Caki2 (cell line): ENCODE measurements at places on chromosomes 7 and 10.
A peak's percentile ranks its signal among the peaks of the same experiment; 100 is the strongest.

- DNase-seq: no peak
These were observed 275.7 kb upstream of the FZD1 start for GRCh38 chr7:90988516-90988915.

DNA sequence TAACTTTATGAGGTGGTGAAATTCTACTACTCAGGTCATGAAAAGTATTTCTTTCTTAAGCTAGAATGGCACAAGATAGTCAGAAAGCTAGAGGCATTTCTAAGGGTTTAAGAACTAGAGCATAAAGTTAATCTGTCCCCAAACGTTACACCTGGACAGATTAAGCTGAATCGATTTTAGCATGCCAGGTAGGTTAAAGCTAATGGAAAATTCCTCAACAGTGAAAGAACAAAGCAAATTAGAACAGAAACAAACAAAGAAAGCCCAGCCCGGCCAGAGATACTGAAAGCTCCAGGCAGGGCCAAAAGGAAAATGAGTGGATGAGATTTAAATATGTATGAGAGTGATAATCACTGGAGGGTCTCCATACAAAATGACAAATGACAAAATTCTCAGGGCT lies 293.8 kb downstream of the CALN1 start:
- no peak for DNase-seq

GRCh38 chr7:70189776-70190175 lies 591.5 kb downstream of the AUTS2 start:
- DNase-seq: no peak

- DNase-seq: no peak
These were observed 141.2 kb downstream of the COBL start for GRCh38 chr7:51175316-51175991.

DNA sequence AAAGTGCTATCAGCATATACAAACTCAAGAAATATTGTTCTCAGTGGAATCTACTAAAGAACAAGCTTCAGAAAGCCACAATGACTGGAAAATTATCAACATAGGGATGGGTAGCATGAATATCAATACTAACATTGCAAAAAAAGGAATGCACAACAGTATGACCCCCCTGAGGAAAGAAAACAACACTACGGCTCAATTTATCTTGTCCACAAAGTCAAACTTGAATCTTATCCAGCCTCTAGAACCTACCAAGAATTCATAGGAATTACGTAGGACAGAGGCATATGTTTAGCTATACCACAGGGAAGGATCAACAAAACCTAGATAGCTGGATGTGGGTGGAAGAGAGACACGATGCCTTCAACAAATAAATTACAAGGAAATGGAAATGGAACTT lies 54.6 kb downstream of the AGMO start:
- DNase-seq: no peak

GRCh38 chr10:13784067-13784466 lies 197.3 kb downstream of the PRPF18 start:
- DNase-seq: peak; percentile 57

GRCh38 chr7:139084709-139085108 lies 24.8 kb downstream of the ZC3HAV1 start:
- no peak for DNase-seq

DNA sequence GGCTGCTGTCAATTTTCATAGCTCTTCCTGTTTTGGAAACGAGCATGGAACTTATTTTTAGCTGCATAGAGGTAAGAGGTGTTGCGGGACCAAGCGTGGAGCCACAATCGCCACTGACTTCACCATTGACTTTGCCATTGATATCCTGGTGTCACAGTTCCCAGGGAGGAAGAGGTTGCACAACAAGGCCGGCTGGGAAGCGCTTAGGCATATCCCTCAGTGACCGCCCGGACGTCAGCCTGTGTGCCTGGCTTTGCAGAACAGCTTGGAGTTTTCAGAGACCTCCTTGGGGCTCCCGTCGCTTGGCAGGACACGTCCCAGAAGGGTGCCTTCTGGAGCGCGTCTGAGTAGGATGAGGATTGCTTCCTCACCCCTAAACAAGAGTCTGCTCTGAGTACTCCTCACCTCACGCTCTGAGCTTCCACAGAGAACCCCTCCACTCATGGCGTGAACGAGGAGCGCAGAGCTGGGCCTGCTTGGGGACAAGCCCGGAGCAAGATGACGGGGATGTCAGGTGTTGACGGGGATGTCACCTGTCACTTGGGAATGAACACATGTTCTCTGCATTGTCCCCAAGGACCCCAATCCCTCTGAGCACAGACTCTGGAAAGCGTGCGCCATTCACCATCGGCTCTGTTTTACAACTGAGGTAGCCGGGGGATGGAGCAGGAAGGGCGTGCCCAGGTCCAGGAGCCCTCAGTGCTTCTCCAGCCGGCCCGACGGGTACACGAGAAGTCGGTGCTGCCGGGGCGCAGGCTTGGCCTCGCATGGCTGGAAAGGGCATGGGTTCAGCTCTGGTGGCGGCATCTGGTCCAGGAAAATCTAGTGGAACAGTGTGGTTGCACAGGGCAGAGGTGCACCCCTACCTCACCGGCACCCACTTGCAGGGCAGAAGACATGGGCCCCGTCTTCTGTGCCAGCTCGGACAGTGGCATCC lies 192.3 kb upstream of the SHH start:
- no peak for DNase-seq

GRCh38 chr10:88293073-88293472 lies 290.0 kb downstream of the RNLS start:
- DNase-seq: no peak

GRCh38 chr10:88901206-88901983 lies 21.4 kb downstream of the STAMBPL1 start:
- no peak for DNase-seq

- DNase-seq: no peak
These were observed 1.3 kb downstream of the AFAP1L2 start for GRCh38 chr10:114402871-114403540.

GRCh38 chr7:18200855-18201254 lies 173.2 kb upstream of the PRPS1L1 start:
- DNase-seq: no peak

DNA sequence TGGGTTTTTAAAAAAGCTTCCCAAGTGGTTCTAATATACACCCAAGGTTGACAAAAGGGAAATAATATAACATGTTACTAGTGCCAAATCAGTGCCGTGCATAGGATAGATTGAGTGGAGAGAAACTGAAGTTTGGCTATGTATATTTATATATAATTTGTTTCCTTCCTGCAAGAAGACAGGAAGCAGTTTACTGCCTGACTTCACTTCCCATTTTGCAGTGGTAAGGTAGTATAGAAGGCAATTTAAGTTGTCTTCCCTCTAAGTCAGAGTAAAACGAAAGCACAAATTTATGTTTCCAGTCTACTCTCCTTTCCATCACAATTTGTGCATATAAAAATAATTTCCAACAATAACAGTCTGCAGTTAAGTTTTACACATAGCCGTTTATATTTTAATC lies 3.4 kb upstream of the HYCC1 start:
- no peak for DNase-seq

DNA sequence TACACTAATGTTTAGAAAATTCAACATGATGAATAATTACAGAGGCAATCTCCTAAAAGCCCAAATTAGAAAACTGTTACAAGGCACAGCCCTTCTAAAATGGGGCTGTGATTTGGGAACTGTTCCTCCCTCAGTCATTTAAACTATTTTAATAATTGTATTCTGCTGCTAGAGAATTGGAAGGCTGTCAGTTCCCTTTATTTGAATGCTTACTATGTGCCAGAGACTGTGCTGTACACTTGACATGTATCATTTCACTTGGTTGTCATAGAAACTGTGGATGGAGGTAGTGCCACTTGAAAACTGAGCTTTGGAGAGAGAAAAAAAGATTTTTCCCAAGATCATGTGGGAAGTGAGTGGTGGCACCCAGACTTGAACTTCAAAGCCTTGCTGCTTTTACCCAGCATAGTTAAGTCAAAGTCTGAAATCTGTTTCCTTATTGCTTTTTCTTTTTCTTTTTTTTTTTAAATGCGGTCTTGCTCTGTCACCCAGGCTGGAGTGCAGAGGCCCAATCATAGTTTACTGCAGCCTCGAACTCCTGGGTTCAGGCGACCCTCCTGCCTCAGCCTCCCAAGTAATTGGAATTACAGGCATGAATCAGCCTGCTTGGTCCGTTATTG lies 23.6 kb downstream of the UBE2D1 start:
- no peak for DNase-seq

- DNase-seq: no peak
These were observed 78.6 kb upstream of the SYPL1 start for GRCh38 chr7:106190589-106191330.

DNA sequence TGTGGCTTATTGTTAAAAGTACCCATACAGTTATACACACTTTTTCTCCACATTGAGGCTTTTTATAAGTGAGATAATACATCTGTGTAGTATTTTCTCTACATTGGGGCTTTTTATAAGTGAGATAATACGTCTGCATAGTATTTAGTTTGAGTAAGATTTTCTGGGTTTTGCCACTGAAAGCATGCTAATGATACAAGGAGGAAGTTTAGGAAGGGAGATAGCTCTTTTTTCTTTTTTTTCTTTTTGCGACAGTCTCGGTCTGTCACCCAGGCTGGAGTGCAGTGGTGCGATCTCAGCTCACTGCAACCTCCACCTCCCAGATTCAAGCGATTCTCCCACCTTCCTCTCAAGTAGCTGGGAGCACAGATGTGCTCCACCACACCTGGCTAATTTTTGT lies 13.3 kb downstream of the FAM107B start:
- no peak for DNase-seq

DNA sequence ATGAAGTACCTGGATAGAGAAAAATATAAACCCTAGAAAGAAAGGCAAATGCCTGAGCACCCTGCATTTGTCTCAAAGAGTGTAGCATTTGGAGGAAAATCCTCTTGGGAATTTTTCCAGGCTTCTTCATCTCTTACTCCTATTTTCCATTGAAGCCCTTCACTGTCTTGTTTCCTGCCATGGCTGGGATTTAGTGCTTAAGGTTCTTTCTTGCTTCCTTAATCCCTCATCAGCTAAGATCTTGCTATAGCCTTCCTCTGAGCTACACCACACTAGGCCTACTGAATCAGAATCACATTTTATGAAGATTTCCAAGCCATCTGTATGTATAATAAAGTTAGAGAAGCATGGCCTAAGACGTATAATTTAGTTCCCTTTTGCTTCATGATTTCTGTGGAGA lies 97.5 kb upstream of the PHYHIPL start:
- no peak for DNase-seq

GRCh38 chr7:159091480-159092475 lies 52.9 kb downstream of the VIPR2 start:
- no peak for DNase-seq
